ENCODE measurements at places on chromosomes 11 and 22.

GRCh38 chr11:6206456-6207180, 1.3 kb downstream of the C11orf42 start:
- no peak for DNase-seq

GRCh38 chr11:134275534-134276395, at the start of gene GLB1L3:
GLB1L3 (plus strand) TSS chr11:134276379; CDS start chr11:134276741, 362 bp downstream.
- no peak for DNase-seq

GRCh38 chr22:32818446-32819115, 17.1 kb downstream of the TIMP3 start:
- DNase-seq = no peak

GRCh38 chr11:119335091-119335654, 846 bp downstream of the RNF26 start:
- DNase-seq = no peak

DNA sequence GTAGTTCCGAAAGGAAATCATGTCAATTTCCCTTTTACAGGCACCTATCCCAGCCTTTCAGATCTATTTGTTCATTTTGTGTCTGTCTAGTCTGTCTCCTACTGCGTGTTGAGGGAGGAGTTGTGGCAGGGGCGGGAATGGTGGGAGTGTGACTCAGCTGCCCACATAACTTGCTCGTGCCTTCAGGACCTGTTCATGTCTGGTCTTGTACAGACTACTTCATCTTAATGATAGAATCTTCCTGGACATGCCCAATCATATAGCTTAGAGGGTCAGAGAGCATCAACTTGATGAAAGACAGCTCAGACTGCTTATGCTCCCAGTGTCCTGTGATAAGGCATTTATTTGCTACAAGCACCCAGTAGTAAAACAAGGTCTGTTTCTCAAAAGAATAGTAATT, 61.0 kb upstream of the BIRC3 start:
- no peak for DNase-seq

DNA sequence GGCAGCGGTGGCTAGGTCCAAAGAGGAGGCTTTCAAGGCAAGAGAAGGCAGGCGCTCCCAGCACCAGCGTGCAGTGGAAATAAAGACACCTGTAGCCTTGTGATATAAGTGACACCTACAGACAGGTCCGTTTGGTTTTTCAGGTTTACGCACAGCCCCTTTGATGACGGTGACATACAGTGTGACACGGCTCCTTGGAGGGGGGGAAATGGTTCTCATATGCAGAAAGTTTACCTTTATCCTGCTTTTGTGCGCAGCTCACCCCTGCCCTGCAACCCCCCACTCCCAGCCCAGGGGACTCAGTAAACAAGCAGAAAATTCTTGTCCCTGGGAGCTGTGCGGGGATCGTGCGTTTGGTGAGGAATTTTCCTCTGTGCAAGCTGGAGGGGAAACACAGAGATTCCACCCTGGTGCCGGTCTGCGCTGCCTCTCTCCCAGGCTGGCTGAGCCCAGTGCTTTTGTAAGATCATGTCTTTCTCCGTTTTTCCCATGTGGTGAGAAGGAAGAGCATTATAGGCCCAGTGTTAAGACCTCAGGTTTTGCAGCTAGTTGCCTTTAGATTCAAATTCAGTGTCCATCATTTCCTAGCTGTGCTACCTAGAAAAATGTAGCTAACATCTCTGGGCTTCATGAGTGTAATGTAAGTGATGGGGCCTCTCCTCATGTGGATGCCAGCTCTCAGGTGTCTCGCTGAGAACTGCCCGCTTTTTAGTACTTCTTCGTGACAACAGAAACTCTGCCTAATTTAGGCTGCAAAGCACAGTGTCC, at the start of gene ELF5:
Gene ELF5, minus strand, starts transcription at position 113 of the 768 bp plus-strand sequence. CDS start 8,045 bp downstream, outside the sequence.
- DNase-seq = no peak

DNA sequence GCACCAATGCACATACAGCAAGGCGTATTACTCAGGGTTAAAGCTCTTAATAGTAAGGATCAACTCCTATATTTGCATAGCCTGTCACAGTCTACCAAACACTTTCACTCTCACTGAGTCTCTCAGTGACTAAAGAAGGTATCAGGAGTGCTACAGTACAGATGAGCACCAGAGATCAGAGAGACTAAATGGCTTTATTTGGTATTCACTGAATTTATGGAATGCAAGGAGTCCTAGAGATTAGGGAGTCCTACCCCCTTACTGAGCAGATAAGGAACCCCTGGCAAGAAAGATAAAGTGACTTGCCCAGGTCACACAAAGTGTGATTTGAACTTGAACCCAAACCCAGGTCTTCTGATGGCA, 396.4 kb upstream of the CCDC90B start:
- no peak for DNase-seq

- no peak for DNase-seq
These were observed 71.8 kb downstream of the TENM4 start for GRCh38 chr11:79369055-79369454.
